ENCODE measurements at places on chromosomes 12 and 14. TPM values are rescaled to one million over a fixed set of nuclear protein-coding genes. Genes with fewer than 3 reads are reported as not detected.

DNA sequence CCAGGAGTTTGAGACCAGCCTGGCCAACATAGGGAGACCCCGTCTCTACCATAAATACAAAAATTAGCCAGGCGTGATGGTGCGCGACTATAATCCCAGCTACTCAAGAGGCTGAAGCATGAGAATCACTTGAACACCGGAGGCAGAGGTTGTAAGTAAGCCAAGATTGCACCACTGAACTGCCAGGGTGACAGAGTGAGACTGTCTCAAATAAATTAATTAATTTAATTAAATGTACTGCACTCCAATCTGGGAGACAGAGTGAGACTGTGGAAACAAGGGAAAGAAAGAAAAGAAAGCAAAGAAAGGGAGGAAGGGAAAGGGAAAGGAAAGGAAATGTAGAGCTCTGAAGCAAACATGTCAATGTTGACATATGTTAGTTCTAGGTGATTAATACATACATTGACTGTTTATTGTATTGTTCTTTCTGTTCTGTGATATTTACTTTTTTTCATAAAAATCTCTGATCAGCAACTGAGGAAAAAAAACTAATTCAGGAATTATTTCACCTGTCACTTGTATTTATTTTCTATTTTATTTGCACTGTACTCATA lies 99.6 kb downstream of the DENND5B start:
- no peak for DNase-seq

DNA sequence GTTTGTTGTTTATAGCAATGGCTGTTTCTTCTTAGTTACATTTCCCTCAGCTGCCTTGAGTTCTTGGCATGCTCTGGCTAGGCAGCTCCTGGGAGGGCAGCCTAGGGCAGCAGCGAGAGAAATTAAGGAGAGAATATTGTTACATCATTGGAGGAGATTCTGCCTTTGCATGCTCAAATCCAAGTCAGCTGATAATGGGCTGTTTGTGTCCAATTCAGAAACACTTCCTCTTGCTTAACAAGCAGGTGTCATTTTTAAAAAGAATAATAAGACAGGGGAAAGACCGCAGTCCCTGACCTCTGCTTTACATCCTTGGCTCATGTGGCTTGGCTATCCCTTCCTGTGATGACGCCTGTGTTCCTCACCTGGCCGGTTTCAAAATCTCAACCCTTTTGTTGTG lies 76.9 kb downstream of the ESR2 start:
- no peak for DNase-seq

GAPDH gene
- total RNA-seq: 1,660 TPM

DNA sequence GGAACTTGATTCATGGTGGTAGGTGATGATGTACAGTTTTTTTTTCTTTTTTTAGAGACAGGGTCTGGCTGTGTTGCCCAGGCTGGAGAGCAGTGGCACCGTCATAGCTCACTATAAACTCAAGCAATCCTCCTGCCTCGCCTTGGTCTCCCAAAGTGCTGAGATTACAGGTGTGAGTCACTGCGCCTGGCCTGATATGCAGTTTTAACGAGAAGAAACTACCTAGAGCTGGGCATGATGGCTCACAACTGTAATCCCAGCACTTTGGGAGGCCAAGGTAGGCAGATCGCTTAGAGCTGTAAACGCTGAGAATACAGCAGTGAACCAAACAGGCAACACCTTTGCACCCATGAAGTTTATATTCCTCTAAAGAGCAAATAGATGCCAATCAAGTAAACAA lies 13.0 kb upstream of the VPS37B start:
- DNase-seq: no peak

CMA1 gene
- not detected for total RNA-seq

All from tibial nerve (tissue), 4 donors.